ENCODE measurements at places on chromosomes 3 and 15.
A peak's percentile ranks its signal among the peaks of the same experiment; 100 is the strongest.

- no peak for DNase-seq
These were observed 90.2 kb downstream of the EDEM1 start for GRCh38 chr3:5277612-5278236.

GRCh38 chr15:70672081-70672480, 91.3 kb downstream of the UACA start:
- no peak for DNase-seq

DNA sequence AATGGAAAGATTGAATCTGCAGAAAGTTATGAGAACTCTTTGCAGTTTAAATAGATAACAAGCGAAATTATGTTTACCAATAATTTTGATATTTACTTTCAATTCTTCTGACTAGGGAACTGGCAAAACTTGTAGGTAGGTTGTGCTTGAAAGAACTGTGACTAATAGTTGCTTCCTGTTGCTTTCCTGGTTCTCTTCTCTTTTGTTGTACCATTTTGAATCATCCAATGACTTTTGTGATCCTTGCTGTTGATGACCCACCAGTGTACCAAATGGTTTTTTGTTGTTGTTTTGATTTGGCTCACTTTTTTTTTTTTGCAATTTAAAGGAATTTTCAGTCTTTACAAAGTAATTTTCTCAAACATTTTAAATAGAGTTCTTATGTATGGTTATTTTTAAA, 64.9 kb upstream of the DCBLD2 start:
- DNase-seq: no peak

DNA sequence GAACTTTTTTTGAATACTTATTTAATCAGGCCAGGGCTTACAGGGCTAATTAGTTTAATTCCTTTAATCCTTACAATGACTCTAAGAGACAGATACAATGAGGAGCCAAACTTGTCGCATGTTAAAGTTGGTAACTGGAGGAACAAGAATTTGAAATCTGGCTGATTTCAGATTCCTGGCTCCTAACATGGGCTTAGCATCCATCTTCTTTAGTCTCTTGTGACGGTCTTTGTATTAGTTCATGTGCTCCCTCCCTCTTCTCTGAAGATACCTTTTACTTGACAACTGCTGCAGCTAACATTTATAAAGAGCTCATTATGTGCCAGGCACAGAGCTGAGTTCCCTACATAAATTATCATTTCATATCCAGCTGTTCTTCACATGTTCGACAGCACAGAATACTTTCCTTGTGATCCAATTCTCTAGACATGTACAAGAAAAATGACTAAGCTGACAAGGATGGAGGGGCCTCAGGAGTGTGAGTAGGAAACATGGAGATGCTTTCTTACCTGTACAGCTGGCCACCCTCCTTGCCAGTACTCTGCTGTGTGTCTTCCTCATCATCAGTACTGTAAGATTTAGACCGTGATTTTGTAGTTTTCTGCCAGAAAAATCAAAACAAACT, 206.8 kb upstream of the STRIT1 start:
- DNase-seq: no peak

GRCh38 chr3:184636741-184637316, 75.0 kb downstream of the MAGEF1 start:
- DNase-seq: no peak

- no peak for DNase-seq
These were observed 12.6 kb downstream of the TMEM43 start for GRCh38 chr3:14137445-14137844.

DNA sequence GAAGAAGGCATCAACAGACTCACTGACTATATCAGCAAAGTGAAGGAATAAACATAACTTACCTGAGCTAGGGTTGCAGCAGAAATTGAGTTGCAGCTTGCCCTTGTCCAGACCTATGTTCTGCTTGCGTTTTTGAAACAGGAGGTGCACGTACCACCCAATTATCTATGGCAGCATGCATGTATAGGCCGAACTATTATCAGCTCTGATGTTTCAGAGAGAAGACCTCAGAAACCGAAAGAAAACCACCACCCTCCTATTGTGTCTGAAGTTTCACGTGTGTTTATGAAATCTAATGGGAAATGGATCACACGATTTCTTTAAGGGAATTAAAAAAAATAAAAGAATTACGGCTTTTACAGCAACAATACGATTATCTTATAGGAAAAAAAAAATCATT, 17.8 kb downstream of the LMOD3 start:
- DNase-seq: no peak

GRCh38 chr3:194967151-194968117, 281.8 kb downstream of the FAM43A start:
- DNase-seq: no peak

- no peak for DNase-seq
These were observed 40.8 kb downstream of the KCNAB1 start for GRCh38 chr3:156161172-156161571.

DNA sequence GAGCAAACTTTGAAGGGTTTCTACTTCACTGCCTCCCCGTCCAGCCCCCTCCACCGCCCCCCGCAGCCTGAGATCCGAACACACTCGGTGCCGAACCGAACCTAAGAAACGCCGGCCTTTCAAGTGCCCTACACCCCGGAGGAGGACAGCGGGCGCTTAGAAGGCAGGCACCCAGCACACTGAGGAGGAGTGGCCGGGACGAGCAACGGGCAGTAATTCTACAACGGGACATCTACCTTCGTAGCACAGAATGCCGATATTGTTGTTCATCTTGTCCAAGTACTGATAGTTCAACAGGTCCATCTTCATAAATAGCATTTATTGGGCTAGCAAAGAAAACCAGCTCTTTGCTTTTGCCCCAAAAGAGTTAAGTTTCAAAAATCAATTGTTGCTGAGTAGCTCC, 513 bp downstream of the VGLL4 start:
- DNase-seq: no peak

DNA sequence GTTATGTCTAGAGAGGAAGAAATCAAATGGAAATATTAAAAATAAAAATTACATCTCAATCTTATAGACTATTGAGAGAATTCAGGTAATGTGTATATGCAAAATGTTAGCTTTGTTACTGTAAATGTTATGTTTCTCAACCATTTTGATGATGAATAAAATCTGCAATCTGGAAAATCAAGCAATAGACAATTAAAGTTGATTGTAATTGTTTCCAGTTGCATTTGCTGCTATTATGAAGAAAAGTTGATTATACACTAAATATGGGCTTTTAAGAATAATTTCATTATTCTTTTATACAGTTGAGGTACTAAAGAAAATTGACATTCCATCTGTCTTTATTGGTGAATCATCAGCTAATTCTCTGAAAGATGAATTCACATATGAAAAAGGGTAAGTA, 68.9 kb downstream of the PFN2 start:
- no peak for DNase-seq

DNA sequence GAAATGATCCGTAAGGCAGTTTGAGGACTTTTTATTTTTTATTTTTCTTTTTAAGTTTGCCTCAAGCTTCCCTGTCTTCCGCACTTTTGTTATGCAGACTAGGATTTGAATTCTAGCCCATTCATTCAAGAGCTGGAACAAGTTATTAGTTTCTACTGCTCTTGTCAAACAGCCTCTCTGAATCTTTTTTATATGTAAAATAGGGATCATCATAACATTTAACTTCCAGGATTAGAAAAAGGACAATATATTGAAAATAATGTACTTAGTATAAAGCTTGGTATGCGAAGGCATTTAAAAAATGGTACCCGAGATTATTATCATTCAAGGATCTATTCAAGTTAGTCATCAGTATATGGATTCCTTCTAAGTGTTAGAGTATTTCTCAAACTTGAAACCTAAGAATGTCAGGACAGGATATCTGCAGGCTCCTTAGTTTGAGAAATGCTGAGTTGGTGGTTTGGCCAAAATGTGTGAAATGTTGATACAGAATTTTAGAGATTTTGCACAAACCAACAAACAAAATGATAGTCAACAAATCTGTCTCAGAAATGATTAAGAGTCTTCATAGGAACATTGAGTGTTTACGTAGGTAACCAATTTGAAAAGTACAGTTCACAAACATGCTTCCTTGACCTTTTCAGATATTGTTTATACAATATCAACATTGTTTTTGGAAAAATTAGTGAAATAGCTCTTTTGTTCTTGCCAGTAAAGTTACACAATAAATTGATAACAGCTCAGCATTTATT, 40.5 kb upstream of the IGSF10 start:
- DNase-seq: no peak

DNA sequence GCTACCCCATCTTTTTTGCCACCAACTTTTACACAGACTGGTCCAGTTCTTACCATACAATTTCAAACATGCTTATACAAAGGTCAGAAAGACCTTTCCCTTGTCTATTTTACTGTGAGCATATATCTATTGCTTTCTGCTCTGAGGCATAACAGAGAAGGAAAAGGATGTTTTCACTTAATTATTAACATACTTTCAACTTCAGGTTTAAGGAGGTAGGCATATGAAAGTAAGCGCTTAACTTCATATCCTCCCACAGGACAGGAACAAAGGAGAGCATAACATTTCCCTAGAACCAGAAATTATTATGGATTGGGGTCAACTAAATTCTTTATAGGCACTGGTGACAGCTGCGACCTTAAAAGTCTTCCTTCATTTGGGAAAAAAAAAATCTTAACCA, 1.1 kb downstream of the MYEF2 start:
- no peak for DNase-seq

GRCh38 chr15:67548862-67549651, 6.6 kb downstream of the MAP2K5 start:
- peak; percentile 12 for DNase-seq

GRCh38 chr3:129618186-129618820, 11.8 kb upstream of the PLXND1 start:
- no peak for DNase-seq

- DNase-seq: peak; percentile 48
These were observed 10.4 kb downstream of the PEAK1 start for GRCh38 chr15:77409259-77410156.

- DNase-seq: peak; percentile 99
These were observed at the start of gene EEF1AKMT4 for GRCh38 chr3:184249412-184250166. TSS of gene EEF1AKMT4 (plus strand) at chr3:184249672. CDS start at chr3:184249695, 23 bp downstream.

DNA sequence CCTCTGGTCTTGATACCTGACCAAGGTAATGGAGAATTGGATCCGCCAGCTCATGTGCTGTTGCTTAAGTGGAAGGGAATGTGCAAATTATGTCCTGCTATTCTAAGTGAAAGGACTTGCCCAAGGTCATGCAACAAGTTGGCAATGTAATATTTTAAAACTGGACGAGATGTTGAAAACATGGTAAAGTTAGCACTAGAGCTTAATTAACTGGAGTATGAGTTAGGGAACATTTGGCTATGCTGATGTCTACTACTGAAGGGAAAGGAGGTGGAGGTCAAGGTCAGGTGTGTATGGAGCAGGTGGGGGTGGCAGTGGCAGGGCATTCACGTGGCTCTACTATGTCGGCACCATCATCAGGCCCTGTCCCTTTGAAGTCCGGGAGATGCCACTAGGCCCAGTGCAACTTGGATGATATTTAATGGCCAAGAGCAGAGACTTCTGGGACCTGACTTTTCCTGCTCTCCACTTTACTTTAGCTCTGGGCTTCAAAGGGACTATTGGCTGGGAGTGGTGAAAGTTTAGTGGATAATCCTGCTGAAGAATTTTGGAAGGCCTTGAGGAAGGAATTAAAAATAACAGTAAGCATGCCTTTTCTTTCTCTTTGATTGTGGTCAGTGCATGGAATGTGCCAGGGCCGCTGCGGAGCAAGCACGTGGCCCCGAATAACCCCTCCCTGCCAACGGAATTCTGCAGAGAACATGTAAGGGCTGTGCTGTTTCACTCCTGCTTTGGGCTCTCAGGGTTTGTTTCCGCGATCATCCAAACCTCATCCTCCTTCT, 14.9 kb downstream of the SMAD3 start:
- DNase-seq: no peak

DNA sequence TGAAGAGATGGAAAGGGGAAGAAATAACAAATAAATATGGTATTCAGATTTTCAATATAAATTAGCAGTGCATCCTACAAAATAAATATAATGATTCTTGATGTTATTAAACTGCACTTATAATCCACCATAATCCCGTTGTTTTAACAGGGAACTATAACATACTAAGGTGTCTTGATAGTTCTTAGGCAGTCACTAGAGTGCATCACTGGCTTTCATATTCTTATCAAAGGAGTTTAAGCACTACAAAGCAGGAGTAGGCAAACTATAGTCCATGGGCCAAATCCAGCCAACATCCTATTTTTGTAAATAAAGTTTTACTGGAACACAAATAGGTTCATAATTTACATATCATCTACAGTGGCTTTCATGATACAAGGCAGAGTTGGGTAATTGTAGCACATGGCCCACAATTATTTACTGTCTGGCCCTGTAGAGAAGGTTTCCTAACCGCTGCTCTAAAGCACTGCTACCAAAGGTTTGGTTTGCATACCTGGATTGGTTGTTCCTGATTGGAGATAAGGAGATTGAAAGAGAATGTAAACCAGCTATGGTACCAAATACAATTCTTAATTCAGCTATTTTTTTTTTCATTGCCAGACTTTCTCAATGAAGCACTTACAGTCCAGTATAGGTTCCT, 104.3 kb downstream of the ZNF280D start:
- DNase-seq: no peak

DNA sequence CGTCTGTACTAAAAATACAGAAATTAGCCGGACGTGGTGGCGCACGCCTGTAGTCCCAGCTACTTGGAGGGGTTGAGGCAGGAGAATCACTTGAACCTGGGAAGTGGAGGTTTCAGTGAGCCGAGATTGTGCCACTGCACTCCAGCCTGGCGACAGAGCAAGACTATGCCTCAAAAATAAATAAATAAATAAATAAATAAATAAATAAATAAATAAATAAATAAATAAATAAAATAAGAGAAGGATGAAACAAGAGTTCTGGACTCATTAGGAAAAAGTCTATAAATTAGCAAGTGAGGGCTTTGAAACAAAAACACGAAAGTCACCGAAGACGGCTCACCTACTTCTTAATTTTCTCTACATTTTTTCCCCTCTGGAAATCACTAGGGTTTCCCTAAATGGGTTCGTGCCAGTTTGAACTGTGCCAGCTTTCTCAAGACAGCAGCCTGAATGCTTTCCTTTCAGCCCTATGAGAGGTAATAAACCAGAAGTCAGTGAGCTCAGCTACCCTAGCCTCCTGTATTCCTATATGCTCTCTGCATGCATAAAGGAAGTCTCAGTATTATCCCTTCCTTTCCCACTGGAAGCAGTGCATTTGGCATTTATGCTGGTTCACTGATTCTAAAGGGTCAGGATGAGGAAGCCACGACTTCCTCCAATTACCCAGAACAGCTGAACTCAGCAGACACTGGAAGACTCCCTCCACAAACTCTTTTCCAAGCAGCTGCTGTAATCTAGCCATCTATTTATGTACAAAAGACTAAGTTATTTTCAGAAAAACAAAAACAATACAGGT, 266.9 kb downstream of the ZBBX start:
- no peak for DNase-seq

DNA sequence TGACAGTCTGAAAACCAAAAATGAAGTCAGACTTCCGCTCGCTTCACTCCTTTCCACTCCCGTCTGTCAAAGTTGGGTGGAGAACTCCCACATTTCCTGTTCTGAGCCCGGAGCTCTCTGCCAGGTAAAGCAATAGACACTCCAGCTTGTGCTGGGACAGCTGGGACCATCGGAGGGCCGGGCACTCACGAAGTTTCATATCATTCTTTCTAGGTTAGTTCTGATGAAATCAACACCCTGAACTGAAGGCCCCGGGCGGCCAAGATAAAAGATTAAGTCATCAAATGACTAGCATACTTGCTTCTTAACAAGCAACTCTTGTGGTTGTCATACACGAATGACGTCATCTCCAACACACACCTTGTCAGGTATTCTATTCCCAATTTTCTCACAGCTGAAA, 42.1 kb downstream of the MAGI1 start:
- no peak for DNase-seq

- no peak for DNase-seq
These were observed 38.8 kb downstream of the GADL1 start for GRCh38 chr3:30855400-30856292.

GRCh38 chr3:155453512-155453911, 160.0 kb upstream of the STRIT1 start:
- no peak for DNase-seq

Data from inflammatory macrophage treated with lipopolysaccharide for 1 hour (primary cell).